ENCODE measurements at places on chromosomes 11 and 22.

- DNase-seq = no peak
These were observed 87.6 kb downstream of the STIM1 start for GRCh38 chr11:3942956-3943497.

GRCh38 chr11:71075871-71076420 lies 176.4 kb downstream of the SHANK2 start:
- no peak for DNase-seq

GRCh38 chr11:2582351-2582945 lies 117.3 kb downstream of the KCNQ1OT1 start:
- peak; percentile 7 for DNase-seq

DNA sequence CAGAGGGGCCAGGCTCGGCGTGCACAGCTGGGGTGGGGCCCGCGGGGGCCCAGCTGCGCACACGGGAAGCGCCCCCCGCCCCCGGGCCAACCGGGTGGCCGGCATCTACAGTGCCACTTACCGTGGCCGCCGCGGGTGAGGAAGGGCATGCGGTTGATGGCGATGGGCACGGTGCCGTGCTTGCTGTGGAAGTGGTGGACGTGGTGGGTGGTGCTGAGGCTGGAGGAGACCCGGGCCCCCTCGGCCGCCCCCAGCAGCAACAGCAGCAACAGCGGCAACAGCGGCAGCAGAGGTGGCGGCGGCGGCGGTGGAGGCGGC lies 51.4 kb downstream of the SLC22A12 start:
- no peak for DNase-seq

DNA sequence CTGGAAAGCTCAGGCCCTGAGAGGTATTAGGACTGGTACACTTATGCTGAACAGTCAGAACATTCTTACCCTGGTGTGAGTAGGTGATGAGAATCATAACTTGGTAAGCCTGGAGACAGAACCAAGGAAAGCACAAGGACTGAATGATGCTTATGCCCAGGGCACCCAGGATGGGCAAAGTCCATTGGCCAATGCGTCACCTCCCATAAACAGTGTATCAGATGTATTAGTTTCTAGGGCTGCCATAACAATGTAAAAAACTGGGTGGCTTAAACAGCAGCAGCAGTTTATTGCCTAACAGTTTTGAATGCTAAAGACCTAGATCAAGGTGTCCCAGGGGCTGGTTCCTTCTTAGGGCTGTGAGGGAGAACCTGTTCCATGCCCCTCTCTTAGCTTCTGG lies 107.0 kb downstream of the FAR1 start:
- no peak for DNase-seq

- no peak for DNase-seq
These were observed 13.2 kb downstream of the KCNQ1OT1 start for GRCh38 chr11:2686360-2687222.

GRCh38 chr22:23984430-23984829 lies 4.5 kb downstream of the GSTT2 start:
- peak; percentile 18 for DNase-seq

DNA sequence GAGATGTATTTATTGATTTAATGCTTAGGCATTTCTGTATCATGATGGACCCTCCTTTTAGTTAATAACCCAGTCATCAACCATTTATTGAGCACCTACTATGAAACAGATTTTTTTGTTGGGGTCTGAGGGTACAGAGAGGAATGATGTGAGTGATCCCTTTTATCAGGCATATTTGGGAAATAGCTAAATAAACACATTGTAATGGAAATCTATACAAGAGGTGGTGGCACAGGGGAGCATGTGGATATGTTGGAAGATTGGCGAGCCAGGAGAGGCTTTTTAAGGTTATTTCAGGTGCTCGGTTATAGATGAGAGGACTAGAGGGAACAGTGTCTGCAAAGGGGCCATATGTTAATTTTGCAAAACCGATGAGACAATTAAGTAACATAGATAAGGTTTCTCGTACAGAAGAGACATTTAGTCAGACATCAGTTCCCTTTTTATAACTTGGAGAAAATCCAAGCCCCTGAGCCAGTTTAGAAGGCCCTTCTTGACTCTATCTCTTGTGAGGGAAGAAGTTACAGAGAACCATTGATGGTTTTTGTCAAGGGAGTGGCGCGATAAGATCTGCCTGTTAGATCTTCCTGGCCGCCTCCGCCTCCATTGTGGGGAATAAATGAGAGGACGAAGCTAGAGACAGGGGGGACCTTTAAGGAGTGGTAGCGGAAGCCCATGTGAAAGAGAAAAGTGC lies 2.0 kb downstream of the ATXN10 start:
- no peak for DNase-seq

DNA sequence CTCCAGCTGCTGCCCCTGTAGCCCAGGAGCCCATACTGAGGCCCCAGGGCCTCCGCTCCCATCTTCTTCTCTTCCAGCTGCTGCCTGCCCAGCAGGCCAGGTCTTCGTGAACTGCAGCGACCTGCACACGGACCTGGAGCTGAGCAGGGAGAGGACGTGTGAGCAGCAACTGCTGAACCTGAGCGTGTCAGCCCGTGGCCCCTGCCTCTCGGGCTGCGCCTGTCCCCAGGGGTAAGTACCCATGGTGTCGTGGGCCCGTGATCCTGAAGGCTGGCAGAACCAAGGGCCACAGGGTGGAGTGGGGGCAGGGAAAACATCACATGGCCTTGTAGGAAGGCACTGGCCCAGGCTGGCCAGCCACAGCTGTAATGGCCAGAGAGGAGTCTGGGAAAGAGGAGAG lies 31.2 kb downstream of the OTOG start:
- DNase-seq = no peak

DNA sequence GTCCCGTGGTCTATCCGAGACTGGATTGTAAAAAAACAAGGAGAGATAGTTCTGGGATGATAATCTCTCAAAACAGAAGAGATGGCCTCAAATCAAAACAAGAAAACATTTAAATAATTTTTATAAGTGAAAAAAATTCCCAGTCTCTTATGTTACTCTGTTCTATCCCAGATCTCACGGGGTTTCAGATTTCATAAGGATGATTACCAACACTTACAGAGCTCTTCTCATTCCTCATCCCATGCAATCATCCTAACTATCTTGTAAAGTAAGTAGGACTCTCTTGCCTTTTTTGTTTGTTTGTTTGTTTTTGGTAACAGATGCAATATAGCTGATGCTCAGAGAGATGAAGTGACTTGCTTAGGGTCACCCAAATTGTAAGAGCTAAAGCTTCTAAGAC lies 20.0 kb upstream of the ZBTB16 start:
- no peak for DNase-seq

All from iPS-NIHi11 (cell line).